Psoas muscle (tissue), 8 donors: ENCODE measurements at places on chromosomes 7 and 10. TPM values are rescaled to one million over a fixed set of nuclear protein-coding genes. Genes with fewer than 3 reads are reported as not detected.

GRCh38 chr10:67912331-67912946 lies 28.0 kb downstream of the SIRT1 start:
- DNase-seq: no peak

SPRN gene
- total RNA-seq: not detected

DNA sequence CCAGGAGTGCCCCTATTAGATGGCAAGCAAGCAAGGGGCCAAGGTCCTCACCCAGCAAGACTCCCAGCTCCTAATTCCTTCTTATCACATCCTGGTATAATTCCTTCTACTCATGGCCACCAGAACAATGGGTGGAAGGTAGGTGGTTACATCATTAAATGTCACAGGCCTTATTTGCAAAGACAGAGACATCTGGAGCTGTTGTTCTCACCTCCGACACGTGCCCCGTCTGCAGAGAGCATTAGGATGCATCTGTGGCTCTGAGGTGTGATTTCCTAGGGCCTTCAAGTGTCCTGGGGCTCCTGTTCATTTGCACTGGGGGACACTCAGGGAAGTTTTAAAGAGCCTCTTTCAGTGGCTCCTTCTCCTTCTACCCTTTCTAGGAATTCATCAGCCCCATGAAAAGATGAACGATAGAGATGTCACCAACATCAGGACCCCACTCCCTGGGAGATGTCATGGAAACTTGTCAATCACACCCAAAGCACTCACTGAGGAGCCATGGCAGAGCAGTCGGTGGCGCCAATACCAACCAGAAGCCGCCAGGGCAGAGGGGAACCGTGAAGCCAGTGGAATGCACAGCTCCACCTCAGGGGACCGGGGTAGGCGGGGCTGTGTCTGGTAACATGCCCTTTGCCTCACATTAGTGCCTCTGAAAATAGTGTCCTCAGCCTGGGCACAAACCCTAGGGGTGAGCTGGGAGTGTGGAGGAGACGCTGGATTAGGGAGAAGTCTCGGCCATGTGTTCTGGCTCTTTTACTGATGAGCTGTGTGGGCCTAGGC lies 2.9 kb upstream of the ATP6V0E2 start:
- DNase-seq: no peak

GRCh38 chr7:103121641-103122040 lies 27.3 kb downstream of the NAPEPLD start:
- DNase-seq: no peak

DNA sequence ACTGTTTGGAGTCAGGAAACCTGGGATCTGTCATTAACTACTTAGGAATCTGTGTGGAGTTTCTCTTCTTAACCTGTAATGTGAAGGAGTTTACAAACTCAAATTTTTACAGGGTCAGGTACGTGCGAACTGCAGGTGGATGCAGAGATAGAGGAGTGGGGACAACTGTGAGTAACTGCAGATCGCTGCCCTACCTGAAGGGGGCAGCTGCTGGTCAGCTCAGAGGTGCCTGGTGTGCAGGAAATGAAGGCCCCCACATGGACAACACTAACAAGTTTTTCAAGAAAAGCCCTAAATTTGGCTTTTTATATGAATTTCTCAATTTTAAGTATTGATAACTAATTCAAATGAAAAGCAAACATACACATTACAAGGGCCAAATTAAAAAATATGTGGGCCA lies 380.0 kb downstream of the REEP3 start:
- no peak for DNase-seq
